HEK293T (cell line): ENCODE measurements at places on chromosomes 12 and 14.

DNA sequence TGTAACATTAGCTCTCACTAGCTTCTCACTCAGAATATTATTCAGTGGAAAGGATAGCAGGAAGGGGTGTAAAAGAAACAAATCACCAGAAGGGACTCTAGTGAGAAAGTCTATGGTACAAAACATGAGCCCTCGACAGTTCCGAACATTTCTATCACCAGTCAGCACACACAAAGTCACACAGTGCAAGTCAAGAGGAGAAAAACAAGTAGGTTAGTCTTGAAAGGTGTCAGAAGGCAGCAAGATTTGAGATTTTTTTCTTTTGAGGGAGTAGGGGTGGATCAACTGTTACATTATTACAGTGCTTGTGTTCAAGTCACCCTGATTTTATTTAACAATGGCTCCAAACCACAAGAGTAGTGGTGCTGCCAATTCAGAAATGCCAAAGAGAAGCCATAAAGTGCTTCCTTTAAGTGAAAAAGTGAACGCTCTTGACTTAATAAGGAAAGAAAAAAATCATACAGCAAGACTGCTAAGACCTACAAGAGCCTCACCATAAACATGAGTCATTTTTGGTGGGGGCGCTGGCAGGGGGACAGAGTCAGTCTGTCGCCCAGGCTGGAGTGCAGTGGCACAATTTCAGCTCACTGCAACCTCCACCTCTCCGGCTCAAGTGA is 42.3 kb downstream of the GNS start:
- no peak for DNase-seq

DNA sequence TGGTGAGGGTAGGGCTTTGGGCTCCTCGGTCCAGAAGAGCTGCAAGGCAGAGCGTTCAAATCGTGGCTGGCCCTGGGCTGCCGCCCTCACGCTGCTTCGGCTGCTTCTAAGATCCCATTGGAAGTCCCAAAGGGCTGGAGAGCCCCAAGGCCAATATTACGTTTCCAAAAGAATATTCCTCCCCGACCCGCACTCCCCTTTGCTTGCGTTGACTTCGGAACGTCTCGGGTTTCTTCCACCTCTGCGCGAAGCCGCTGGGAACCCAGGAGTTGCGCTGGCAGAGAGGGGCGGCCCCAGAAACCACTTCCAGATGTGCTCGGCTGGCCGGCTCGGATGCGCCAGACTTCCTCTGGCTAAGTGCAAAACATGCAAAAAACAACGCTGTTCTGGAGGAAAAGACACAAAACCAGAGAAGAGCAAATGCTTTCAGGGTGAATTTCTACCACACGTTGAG is at the start of gene GLT8D2:
Gene GLT8D2, minus strand, starts transcription at position 285 of the 454 bp plus-strand sequence. CDS start 30,539 bp downstream, outside the sequence.
- peak; percentile 65 for DNase-seq

GRCh38 chr14:67653651-67654280 is 20.7 kb downstream of the VTI1B start:
- no peak for DNase-seq

GRCh38 chr12:122917507-122918121 is 21.7 kb upstream of the VPS37B start:
- DNase-seq, result no peak

DNA sequence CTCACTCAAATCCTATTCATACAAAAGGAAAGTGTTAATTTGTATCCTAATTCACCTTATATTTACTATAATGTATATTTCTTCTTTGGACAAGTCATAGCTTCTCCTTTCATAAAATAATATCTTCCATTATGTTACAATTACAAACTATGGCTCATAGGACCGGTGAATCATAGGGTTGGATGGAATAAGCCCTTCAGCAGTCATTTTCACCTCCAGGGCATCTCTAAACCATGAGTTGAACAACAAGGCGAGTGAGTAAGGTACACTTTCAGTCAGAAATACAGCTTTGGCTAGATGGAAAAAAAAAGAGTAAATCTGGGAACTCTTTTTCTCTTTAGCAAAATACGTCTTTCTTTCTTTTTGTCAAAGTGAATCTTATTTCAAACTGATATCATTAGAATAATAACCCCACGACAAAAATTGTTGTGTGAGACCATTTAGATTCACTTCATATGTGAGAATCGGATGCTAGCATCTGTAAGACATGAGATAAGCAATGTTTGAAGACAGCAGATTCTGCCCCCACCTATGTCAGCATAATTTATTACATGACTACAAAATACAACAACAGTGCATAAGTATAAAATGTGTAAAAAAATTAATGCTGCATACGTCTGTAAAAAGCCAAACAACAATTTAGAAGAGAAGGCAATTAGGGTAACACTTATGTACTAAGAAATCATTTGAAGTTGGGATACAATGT is 184.4 kb upstream of the SLC38A2 start:
- DNase-seq, result no peak

- no peak for DNase-seq
Observed at GRCh38 chr12:6046511-6047180, 77.8 kb downstream of the VWF start.

DNA sequence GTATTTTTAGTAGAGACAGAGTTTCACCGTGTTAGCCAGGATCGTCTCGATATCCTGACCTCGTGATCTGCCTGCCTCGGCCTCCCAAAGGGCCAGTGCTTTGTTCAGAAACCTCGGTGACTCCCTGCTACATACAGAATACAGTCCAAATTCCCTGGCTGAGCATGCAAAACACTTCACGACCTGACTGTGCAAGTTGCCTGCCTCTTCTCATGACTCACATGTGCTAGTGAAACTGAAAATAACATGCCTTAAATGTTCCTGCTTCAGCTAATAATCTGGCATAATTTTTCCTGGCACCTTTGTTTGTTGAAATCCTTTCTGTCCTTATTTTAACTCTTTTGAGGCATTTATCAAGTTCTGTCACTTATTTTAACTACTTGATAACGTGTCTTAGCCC is 8.2 kb downstream of the DMAC2L start:
- no peak for DNase-seq

- no peak for DNase-seq
Observed at GRCh38 chr14:33914676-33915516, 36.0 kb downstream of the EGLN3 start.

GRCh38 chr14:69358233-69358963 is 39.7 kb downstream of the ERH start:
- no peak for DNase-seq

DNA sequence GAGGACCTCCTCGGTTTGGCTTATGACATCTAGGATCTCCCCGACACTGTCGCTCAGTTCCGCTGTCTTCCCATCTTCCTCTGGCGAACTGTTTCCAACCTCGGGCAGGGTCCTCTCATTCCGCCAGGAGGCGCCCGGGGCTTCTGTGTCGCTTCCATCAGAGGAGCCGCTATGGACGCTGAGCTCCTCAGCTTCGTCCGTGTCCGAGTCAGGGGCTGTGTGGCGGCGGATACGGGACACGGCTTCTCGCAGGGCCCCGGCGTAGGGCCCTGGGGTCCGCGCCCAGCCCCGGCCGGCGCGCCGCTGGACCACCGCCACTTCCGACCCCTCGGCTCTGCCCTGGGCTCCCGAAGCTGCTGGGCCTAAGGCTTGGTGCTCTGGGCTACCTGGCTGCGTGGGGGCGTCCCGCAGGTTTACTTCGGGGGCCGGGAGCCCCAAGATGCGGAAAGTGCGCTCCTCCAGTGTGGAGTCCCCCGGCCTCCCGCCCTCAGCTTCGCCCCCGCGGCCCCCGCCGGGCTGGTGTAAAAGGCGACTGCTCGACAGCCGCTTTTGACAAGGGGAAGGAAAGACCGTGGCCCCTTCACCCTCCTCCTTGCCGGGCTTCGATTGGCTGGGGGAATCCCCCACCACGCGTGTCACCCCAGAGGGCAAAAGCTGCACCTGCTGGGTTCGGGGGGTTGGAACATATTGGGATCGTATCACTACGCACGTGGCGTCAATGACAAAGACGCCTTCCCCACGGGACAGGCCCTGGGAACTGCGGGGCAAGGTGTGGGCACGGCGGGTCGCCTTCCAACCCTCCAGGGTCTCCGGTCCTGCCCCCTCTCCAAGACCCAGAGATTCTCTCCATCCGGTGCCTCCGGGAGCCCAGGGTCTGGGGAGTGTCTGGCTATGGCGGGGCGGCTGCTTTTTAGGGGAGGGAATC is 2.1 kb downstream of the DDN start:
- DNase-seq, result peak; percentile 48

- DNase-seq, result no peak
Observed at GRCh38 chr14:91866061-91866460, 1.3 kb downstream of the TC2N start.

DNA sequence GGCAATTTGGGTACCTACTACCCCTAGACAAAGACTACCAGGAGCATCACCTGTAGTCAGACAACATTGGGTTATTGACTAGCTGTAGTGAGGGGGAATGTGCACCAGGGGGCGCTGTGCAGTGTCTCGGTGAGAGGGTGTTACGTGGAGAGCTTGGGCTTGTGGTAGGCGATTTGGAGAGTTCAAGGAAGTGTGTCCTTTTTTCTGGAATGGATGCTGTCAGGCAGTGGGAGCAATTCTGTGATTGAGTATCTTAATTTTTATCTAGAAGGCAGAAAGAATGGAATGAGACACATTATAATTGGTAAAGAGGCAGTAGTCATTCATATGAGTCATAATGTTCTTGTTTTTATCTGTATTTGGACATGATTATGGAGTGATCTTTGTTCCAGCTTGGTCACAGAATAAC is 187.7 kb downstream of the GALC start:
- peak; percentile 53 for DNase-seq

DNA sequence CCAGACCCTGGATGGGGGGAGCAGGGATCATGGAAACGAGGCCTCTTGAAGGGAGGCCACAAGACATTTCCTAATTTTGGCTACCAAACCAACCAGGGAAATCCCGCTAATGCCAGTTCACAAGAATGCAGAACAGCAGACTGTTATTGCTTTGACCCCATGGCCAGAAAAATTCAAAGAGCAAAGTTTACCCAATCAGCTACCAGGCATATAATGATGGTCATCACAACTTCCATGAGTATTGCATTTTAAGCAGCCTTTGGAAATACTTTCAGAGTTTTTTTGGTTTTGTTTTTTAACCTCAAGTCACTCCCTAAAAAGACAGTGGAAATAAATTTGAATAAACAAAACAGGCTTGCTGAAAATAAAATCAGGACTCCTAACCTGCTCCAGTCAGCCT is at the start of gene IL25:
Gene IL25, plus strand, starts transcription at position 301 of the 400 bp plus-strand sequence.
- DNase-seq, result no peak

DNA sequence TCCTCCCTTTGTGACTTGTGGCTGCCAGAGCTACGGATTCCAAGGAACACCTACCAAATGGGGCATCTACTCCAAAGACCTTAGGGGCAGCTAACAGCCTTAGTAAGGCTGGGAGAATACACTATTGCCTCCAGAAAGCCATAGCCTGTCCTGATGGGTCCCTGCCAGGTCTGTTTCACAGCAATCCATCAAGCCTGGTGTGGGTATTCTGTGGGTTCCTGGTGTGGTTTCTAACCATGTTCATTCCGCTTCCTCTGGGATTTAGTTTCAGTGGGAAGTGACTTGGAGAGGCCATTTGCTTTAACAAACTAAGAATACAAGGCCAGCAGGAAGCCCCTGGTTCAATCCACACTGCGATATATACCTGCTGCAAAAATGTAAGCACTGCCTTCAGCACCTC is 220.5 kb downstream of the FOXN3 start:
- no peak for DNase-seq

GRCh38 chr14:99562856-99563748 is 40.9 kb downstream of the CCDC85C start:
- peak; percentile 67 for DNase-seq

DNA sequence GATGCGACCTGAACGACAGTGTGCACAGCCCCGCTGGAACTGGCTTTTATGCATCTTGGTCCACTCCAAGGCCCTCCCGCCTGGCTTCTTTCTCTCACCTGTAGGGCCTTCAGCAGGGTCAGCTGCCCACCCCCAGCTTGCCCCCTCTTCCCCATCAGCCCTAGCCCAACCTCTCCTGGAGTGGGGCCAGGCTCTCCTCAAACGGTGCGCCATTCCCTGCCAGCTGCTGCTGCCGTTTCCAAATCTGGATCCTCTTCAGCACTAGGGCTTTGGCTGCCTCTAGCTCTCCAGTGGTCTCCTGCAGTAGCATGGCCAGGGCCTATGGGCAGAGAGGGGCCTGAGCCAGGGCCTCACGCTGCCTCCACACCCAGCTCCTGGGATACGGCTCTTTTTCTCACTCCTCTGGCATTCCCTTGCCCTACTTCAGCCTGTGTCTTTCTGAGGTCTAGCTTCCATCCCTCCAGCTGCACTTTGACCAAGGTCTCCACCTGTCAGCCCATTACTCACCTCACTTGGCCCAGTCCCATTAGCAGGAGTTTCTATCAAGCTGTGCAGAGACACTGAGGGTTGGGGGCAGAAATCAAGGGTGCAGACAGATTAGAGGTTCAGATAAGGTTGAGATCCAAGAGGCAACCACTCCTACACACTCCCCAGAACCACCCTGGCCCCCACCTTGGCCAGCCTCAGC is 5.0 kb downstream of the STAT6 start:
- no peak for DNase-seq

DNA sequence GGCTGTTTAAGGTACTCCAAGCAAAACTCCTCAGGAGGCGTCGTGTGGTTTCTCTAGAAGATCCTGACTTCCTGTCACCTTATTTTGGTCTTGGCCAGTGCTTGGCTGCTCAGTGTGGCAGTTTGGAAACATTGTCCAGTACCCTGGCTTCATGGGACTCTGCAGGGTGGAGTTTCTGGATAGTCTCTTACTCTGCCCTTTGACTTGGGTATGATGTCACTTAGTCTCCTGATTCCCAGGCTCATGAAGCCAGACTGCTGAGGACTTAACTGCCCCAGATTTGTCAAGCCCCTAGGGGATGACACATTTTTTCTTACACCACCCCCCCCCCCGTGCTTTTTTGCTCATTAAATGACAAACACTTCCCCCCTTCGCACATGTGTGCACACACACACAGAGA is 82.7 kb downstream of the ADCK1 start:
- DNase-seq, result no peak

DNA sequence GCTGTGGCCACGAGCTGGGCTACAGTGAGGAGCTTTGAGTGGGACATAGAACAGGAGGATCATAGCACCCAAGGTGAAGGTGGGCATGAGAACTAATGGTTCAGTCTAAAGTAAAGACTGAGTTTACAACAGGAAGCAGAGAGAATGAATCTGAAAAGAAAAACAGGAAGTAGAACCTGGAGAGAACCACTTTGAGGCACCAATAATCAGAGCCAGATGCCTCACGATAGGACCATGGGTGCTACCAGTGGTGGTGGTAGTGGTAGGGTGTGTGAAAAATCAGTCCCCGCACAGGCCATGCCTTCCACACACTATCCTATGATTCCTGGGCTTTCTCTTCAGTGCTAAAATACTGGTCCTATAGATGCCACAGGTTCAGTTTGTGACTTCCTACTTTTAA is 293.6 kb downstream of the AKAP6 start:
- DNase-seq, result no peak

DNA sequence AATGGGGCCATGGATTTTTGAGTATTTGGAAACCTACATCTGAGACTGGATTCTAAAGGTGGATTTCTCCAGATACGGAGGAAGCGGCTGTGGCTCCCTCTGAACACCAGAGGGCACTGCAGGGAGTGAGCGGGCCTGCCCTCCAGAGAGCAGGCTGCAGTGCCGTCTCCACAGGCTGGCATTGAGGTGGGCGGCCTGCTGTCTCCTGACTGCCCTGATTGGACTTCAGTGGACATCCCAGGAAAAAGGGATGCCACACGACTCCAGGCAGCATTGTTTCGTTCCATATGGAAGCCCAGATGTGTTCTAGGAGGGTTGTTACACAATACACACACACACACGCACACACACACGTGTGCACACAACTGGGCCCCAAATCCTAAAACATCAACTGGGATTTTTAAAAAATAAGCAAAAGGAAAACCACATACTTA is 20.9 kb upstream of the ANO2 start:
- peak; percentile 75 for DNase-seq
